RWPE2 (cell line): ENCODE measurements at places on chromosomes 7 and 10.

DNA sequence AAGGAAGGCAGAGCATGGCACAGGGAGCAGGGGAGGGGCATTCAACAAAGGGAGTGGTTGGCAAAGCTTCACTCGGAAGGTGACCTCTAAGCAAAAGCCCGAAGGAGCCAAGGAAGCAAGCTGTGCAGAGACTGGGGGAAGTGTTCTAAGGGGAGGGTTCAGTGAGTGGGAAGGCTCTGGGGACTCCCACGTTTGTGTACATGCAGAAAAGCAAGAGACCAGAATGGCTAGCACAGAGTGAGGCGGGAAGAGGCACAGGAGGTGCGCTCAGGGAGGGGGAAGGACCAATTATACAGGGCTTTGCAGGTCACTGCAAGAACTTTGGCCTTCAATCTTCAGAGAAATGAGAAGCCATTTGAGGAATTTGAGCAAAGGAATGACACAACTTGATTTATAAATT is 7.4 kb downstream of the ARHGAP21 start:
- H3K4me3 ChIP-seq, result no peak overlapping the region
- peak overlapping the region; percentile 1 for H3K27ac ChIP-seq
- peaks cover 30% of the 10 kb centered on the region for H3K4me1 ChIP-seq
- no peaks in the 10 kb centered on the region for H3K27me3 ChIP-seq

DNA sequence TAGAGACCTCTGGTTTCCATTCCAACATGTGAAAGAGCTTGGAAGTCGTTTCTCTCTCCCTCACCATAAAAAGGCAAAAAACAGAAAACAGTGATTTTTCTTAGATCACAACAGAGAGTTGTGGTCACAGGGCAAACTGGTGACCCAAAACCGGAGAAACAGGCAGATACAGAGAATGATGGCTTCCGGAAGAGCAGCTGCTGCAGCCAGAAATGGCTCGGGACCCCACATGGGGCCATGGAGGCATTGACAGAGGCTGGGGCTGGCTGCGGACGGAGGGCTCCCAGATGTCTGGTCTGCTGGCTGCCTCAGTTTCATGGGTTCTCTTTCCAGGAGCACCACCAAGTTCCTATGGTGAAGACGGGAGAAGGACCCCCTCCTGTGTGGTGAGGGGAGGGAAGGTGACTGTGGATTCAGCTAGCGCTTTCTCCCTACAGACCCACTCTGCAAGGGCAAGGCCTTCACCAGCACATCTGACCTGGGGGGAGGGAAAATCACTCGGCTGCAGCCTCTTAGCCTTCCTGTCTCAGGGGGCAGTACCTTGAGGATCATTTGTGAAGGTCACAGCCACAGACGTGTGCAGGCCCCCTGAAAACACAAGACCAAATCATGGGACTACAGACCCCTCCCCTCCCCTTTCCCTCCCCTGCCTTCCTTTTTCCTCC is 81.4 kb downstream of the WDR37 start:
- no peaks in the 10 kb centered on the region for H3K4me1 ChIP-seq
- no peaks in the 10 kb centered on the region for H3K27me3 ChIP-seq
- no peaks in the 10 kb centered on the region for H3K36me3 ChIP-seq
- DNase-seq, result no peak
- no peak overlapping the region for H3K4me3 ChIP-seq
- no peak overlapping the region for H3K27ac ChIP-seq

DNA sequence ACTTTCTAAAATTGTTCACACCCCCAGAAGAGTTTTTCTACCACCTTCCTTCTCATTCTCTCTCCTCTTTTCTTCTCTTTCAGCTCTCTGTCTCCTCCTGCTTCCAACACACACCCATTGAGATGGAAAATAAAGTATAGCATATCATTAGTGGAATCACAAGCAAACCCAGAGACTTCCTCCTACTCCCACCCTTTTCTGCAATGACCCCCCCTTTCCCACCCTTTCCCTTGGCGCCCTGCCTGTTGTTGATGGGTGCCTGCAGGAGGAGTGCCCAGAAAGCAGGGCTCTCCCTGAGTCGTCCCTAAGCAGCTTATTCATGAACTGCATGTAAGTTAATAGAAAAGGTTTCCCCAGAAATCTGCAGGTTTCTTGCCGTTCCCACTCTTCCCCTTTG is 300.0 kb downstream of the PLXNA4 start:
- no peak overlapping the region for H3K27ac ChIP-seq
- H3K27me3 ChIP-seq, result no peaks in the 10 kb centered on the region
- no peaks in the 10 kb centered on the region for H3K36me3 ChIP-seq
- no peak overlapping the region for H3K4me3 ChIP-seq

- peaks cover 4% of the 10 kb centered on the region for H3K4me1 ChIP-seq
- no peak overlapping the region for H3K4me3 ChIP-seq
- H3K27ac ChIP-seq, result no peak overlapping the region
- no peak for DNase-seq
- H3K36me3 ChIP-seq, result no peaks in the 10 kb centered on the region
- no peaks in the 10 kb centered on the region for H3K27me3 ChIP-seq
Measured at GRCh38 chr7:152402384-152403250, 33.2 kb downstream of the KMT2C start.

- no peak for DNase-seq
- peaks cover 27% of the 10 kb centered on the region for H3K36me3 ChIP-seq
- H3K27me3 ChIP-seq, result no peaks in the 10 kb centered on the region
- H3K4me3 ChIP-seq, result no peak overlapping the region
- H3K27ac ChIP-seq, result no peak overlapping the region
Measured at GRCh38 chr10:29473406-29474100, 161.2 kb downstream of the SVIL start.

GRCh38 chr7:130047831-130048230 is 3.3 kb downstream of the ZC3HC1 start:
- peaks cover 41% of the 10 kb centered on the region for H3K36me3 ChIP-seq
- H3K4me1 ChIP-seq, result peaks cover 11% of the 10 kb centered on the region
- no peak overlapping the region for H3K27ac ChIP-seq
- no peaks in the 10 kb centered on the region for H3K27me3 ChIP-seq

DNA sequence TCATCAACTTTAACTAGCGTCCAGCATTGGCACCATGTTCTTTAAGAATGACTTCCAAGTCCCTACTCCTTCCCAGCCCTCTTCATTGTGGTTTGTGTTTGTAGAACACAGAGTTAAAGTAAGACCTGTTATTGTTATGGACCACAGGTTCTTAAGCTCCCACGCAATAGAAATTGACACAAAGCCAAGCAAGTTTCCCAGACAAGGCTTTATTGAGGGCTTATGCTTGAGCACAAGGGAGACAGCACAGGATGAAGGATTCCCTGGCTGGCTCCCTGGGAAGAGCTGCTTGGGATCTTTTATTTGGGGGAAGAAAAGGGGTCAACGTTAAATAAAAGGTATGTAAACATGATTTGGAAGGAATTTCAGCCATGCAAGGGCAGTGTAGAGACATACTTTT is 44.3 kb upstream of the PRKCQ start:
- H3K27me3 ChIP-seq, result no peaks in the 10 kb centered on the region
- DNase-seq, result no peak
- H3K4me1 ChIP-seq, result no peaks in the 10 kb centered on the region
- H3K27ac ChIP-seq, result no peak overlapping the region
- H3K36me3 ChIP-seq, result no peaks in the 10 kb centered on the region

- no peak overlapping the region for H3K4me3 ChIP-seq
- H3K4me1 ChIP-seq, result peaks cover 16% of the 10 kb centered on the region
- H3K27me3 ChIP-seq, result no peaks in the 10 kb centered on the region
- no peak for DNase-seq
- H3K36me3 ChIP-seq, result no peaks in the 10 kb centered on the region
Measured at GRCh38 chr10:61887772-61888171, 13.7 kb upstream of the ARID5B start.

DNA sequence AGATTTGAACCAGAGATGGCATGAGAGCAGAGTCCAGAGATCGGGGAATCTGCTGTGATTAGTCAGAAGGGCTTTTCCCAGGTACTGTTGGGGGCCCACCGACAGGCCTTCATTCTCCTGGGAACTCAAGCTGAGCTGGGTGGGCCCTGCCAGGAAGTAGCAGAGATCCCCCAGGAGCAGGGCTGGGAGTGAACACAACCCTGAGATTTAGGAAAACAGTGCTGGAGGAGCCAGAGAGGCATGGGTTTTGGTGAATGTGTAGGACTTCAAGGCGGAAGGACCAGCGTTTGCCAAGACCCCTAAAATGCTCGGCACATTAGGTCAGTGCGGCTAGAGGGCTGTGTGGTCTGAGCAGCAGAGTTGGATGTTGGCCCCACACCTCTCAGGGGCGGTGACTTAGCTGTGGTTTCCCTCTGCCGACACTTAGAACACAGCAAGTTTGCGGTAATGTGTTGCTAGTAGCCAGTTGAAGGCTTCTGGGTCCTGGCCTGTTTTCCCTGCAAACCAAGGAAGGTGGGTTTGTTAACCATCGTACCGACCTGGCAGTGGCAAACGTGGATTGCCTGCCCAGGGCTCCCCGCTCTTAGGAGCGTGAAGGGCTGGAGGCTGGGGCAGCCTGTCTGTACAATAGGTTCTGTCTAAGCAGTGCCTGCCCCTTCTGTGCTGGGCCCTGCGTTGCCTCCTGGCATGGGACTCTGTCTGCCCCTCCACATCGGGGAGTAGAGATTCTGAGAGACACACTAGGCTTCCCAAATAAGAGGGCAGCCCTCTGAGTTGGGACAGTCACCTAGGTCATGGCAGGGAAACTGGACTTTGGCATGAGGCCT is 14.0 kb downstream of the NACAD start:
- no peak for DNase-seq
- no peak overlapping the region for H3K4me3 ChIP-seq
- peaks cover 26% of the 10 kb centered on the region for H3K36me3 ChIP-seq
- H3K27ac ChIP-seq, result no peak overlapping the region
- H3K4me1 ChIP-seq, result no peaks in the 10 kb centered on the region
- H3K27me3 ChIP-seq, result no peaks in the 10 kb centered on the region

GRCh38 chr10:97713826-97714400 is 383 bp downstream of the MARVELD1 start:
- peaks cover 31% of the 10 kb centered on the region for H3K36me3 ChIP-seq
- peak overlapping the region; percentile 94 for H3K27ac ChIP-seq
- H3K27me3 ChIP-seq, result no peaks in the 10 kb centered on the region

- H3K27me3 ChIP-seq, result no peaks in the 10 kb centered on the region
- no peak for DNase-seq
- no peaks in the 10 kb centered on the region for H3K36me3 ChIP-seq
- no peak overlapping the region for H3K27ac ChIP-seq
- no peak overlapping the region for H3K4me3 ChIP-seq
Measured at GRCh38 chr10:92761571-92761970, 71.8 kb downstream of the HHEX start.

GRCh38 chr7:50660830-50661175 is 95.6 kb upstream of the DDC start:
- no peak overlapping the region for H3K27ac ChIP-seq
- no peak for DNase-seq
- H3K4me3 ChIP-seq, result no peak overlapping the region
- H3K36me3 ChIP-seq, result no peaks in the 10 kb centered on the region

DNA sequence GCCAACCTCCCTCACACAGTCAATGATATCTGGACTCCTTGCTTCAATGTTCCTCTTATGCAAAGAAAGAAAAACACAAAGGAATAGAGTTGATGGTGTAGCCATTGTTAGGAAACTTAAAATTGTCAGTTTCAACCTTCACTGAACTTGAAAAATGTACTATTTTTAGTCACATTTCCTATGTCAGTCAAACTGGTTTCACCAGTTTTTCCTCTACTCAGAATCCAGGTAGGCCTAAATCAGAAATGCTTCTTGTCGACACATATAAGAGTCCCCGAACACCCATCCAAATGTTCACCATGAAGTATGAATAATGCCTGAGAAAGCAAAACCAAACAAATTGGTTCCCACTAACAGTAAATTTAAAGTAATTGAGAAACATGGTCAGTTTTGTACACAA is 42.4 kb upstream of the ZMYND11 start:
- H3K4me3 ChIP-seq, result no peak overlapping the region
- DNase-seq, result no peak
- H3K36me3 ChIP-seq, result no peaks in the 10 kb centered on the region
- H3K27me3 ChIP-seq, result no peaks in the 10 kb centered on the region
- peaks cover 12% of the 10 kb centered on the region for H3K4me1 ChIP-seq
